ENCODE measurements at places on chromosomes 1 and 21.

- DNase-seq, result no peak
These were observed 41.3 kb downstream of the LRRC71 start for GRCh38 chr1:156961709-156962108.

DNA sequence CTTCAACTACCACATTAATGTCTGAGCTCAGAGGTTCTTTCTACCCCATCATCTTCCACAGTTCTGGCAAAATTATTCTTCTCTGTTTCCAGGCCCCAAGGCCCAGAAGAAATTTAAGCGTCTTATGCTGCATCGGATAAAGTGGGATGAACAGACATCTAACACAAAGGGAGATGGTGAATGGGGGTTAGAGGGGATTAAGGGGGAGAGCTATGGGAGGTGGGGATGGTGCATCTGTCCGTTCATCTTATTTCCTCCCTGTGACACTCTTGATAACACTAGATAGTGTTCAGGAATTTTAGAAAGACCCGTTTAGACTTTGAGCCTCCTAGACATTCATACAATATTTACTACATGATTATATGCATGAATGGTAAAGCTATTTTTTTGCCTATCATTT, 17.6 kb upstream of the RPRD2 start:
- no peak for DNase-seq

DNA sequence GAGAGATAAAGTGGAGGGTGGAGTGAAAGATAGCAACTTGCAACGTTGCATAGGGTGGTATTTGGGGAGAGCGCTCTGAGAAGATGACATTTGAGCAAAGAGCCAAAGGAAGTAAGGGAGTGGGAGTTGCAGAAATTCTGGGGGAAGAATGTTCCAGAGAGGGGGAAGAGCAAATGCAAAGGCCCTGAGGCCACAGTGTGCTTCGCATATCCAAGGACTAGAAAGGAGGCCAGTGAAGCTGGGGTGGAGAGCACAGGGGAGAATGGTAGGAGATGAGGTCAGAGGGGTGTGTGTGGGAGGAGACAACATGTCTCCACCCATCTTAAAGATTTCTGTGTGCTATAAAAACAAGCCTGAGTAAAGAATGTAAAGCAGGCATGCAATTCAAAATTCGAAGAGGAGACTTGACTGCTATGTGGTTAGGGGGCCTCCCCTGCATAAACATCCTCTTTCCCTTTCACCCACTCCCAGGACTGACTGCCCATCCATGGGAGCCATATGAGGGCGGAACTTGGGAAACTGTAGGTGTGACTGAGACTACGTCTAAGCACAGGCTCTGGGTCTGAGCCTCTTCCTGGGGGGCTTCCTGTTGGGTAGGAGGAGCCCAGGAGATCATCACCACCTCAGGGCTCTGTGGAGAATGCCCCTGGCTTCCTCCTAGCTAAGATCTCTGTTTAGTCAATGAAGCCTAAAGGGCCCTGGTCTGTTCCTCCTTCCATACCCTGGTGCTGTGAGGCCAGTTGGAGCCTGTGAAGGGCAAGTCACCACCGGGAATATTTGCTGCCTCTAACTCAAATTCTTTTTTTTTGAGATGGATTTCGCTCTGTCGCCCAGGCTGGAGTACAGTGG, 2.9 kb upstream of the CLIC4 start:
- DNase-seq, result no peak

DNA sequence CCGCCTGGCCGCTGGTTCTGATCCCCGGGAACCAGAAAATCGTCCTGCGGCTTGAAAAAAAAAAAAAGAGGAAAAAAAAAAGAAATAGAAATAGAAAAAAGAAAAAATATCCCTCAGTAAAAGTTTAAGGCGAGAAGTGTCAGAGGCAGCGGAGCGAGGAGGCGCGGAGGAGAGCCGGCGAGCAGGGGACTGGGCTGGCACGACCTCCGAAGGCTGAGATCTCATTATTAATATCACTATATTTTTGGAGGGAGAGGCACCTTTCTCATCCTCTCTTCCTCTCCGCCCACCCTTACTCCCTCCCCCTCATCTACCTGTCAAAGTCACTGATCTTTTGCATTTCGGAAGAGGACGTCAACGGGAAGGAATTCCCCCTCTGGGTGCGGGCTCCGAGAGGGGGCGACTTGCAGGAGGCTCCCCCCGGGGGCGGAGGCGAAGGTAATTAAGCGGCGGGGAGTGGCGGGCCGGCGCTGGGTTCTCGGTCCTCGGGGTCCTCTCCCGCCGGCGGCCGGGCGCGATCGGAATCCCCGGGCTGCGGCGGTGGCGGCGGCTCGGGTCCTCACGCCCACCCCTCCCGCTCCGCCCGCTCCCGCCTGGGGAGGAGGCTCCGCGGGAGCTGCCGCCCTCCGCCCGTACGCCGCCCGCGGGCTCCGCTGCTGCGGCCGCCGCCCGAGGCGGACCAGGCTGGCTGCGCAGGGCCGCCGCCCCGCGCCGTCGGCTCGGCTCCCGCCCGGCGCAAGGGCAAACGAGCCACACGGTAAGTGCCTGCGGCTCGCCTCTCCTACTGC, at the start of gene NTNG1:
Gene NTNG1 (plus strand): TSS at position 337 of the 788 bp plus-strand sequence.
- DNase-seq, result no peak

DNA sequence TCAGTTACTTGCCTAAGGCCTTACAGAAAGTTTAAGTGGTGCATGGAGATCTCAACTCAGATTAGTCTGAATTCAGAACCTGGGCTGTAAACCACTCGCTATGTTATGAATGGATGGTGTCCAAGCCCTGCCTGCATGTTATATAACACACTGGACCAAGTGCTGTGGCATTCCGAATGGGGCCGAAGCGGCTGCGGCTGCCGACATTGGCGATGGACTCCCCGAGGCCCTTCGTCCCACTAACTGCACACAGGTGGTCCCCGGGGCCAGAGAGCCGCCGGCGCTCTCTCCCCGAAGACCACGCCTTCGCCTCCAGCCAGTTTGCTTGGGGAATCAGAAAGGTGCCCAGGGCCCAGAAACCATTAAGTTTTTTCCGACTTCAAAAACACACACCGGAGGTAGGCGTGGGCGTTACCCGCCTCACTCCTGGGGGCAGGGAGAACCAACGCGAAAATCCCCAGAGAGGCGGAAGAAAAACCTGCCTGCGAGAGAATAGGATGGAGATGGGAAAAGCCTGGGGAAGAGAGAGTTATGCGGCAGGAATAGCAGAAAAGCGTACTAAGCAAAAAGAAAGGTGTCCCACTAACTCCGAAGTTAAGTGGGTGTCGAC, 579 bp upstream of the TENT5C start:
- DNase-seq, result no peak

DNA sequence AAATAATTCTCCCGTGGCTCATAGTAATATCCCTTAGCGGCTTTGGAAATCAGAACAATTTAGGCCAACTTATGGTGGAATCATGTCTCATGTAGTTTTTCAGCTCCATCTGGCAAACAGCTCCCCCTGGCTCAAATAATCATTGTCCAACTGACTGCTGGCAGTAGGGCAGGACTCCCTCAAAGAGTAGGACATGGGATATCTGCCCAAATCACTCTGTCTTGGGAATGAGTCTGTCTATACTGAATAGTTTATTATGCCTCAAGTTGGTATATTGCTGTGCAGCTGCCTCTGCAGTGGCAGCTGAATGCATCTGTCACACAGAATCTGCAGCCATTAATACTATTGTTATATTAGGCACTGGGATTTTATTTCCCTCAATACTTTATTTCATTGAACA, 255.7 kb downstream of the COL11A1 start:
- no peak for DNase-seq

GRCh38 chr1:109482791-109483671, 674 bp upstream of the ATXN7L2 start:
- DNase-seq, result no peak

DNA sequence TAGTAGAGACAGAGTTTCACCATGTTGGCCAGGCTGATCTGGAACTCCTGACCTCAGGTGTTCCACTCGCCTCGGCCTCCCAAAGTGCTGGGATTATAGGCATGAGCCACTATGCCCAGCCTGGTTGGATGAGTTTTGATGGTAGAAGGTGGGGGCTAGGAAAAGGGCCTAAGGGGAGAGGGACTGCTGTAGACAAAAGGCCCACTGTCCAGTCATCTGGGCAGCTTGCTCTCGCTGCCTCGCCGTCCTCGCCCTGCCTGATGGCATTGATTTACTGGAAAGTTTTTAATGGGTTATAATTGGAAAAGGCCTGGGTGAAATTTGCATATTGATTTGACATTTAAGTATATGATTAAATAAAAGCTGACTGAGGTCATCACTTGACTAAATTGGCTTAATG, 175.1 kb upstream of the CSF3R start:
- DNase-seq, result no peak

DNA sequence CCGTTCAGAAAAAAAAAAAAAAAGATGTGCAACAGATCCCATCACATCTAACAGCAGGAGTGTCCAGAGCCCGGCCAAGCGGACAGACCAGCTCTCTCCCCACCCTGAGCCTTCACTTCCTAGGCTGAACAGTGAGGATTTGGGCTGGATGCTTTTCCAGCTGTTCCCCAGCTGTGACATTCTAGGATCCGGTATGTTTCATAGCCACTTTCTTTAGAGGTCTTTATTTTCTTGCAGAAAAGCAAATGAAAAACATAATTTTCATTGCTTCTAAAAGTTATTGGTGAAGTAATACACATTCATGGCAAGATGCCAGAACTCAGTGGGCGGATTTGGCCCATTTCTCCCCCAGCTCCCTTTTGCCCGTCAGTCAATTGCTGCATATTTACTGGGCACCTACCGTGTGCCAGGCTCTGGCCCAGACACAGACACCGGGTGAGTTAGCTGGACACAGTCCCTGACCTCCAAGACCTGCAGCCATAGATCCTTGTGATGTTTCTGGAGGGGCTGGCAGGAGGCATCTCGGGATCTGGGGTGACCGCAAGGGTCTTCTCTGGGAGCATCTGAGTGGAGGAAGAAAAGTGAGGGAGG, 213.7 kb upstream of the VAMP3 start:
- no peak for DNase-seq

- DNase-seq, result no peak
These were observed 95.2 kb downstream of the NTPCR start for GRCh38 chr1:233045588-233045987.

GRCh38 chr1:224510880-224511645, 76.5 kb upstream of the WDR26 start:
- no peak for DNase-seq

- no peak for DNase-seq
These were observed 39.0 kb upstream of the PDE9A start for GRCh38 chr21:42614396-42614795.

- no peak for DNase-seq
These were observed 10.2 kb upstream of the RNF186 start for GRCh38 chr1:19825298-19825697.

- no peak for DNase-seq
These were observed 1.4 kb upstream of the EVI5 start for GRCh38 chr1:92786111-92786901.

GRCh38 chr21:43313221-43313938, 113.6 kb downstream of the SIK1 start:
- DNase-seq, result no peak

DNA sequence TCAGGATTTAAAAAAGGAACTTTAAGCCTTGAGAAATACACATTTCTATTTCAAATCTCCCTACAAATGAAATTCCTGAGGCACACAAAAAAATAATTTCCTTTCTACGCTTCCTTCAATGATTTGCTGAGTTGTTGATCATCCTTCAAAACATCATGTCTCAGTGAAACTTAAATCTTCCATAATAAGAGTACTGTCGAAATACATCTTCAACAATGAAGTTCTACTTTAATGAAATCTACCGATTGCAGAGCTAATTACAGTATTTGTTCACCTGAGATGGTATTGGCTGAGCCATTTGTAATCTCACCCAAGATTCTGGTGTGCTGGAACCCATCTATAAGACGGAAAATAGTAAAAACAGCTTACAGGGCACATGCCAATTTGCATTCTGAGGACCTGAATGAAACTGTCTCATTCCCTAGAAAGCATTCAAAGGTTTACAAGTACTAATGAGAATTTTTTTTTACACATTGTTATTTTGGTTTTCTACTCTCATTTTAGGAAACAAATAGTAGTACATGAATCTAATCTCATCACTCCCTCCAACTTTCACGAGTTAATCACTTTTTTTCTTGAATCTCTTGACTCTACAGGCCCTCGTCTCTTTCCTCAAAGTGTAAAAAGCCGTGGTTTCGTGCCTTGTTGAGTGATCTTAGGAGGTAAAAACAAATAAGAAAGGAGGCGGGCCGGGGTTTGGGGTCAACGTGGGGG, 1.1 kb downstream of the CHML start:
- no peak for DNase-seq
